Right renal cortex interstitium (tissue), 3 donors: ENCODE measurements at places on chromosomes 13 and 19.

DNA sequence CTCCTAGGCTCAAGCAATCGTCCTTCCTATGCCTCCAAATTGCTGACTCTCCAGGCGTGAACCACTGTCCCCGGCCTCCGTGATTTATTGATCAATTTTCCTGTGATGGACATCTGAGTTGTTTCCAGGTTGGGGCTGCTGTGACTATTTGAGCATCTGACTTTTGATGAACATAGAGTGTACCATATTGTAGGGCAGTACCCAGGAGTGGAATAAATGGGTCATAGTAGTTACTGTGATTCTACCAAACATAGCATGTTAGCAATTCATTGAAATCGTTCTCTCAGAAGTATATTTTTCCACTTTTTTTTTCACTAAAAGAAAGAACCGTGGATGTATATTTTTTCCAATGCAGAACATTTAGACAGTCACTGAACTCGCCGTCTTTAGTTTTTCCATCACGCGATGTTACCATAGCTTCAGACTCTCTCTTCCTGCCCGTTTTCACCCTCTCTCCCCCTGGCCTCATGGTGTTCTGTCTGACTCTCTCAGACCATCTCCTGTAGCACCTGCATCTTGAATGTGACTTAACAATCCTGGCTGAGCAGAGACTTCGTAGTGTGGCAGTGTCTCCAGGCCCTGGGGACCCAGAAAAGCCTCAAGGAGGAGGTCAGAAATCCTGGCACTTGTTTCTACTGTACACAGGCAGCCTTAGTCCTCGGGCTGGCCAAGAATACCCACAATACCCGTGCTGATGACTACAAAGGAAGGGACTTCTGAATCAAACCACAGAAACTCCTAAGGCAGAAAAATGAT is 3.2 kb upstream of the RASGRP4 start:
- no peak for DNase-seq

DNA sequence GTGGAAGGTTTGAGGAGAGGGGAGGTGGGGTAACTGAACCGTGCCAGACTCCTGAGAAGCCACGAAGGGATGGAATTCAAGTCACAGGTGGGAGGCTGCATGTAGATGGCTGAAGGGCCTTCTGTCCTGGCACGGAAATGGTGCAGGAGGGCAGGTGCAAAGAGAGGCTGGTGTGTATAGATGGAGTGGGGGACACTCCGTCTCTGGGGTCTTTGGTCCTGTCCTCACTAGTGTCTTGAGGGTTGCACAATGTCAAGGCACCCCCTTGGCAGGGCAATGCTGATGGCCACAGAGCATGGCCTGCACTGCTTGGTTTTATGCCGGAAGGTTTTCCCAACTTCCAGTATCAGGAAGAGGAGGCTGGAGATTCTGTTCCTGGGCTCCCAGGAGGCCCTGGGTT is 82.7 kb upstream of the SIAH3 start:
- DNase-seq: no peak

DNA sequence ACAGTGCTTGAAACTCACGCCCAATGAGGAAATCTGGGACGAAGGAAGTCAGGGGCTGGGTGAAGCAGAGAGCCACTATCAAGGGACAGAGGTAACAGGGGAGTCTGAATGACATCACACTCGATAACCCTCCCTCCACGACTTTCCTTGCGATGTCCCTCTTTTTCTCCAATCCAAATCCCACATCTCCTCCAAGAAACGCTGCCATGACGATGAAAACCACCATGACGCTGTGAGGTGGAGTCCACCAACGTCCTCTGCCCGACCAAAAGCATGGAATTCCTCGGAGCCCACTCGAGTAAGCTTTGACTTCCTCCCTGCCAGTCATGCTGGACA is 967 bp downstream of the REXO1 start:
- DNase-seq: no peak

DNA sequence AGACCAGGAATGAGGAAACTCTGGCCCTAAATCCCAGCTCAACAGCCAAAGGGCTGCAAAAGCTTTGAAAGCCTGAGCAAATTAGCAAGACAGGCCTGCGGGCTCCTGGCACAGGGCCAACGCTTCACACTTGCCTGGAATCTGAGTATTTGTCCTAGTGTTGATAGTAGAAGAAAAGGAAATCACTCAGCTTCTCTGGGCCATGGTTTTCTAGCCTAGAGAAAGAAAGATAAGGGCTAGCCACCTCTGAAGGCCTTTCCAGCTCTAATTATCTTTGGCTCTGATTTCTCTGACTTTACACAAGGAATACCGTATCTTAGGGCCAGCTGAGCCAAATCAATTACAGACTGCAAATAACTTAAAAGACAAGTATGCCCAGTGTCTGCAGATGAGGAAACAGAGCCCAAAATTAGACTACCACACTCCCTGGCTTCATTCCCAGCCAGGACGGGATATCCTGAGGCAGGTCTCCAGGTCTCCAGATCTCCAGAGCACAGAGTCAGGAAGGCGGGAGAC is 69.6 kb downstream of the STK24 start:
- DNase-seq: no peak

DNA sequence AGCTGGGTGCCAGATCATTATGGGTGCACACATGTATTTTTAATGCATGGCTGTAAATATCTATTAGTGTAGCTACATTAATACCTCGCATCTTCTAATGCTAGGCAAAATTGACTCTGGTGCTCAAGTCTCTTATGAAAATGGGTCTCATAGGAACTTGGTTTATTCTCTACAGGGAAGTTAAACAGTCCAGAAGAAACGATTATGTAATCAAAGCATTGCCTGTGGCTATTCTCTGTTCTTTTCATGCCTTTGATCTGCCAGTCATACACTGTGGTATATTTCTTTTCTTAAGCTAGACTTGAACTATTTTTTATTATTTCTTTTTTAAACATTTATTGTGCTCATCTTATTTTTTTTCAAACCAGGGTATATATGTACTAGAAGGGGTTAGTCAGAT is 1015.0 kb downstream of the SLITRK1 start:
- DNase-seq: no peak

DNA sequence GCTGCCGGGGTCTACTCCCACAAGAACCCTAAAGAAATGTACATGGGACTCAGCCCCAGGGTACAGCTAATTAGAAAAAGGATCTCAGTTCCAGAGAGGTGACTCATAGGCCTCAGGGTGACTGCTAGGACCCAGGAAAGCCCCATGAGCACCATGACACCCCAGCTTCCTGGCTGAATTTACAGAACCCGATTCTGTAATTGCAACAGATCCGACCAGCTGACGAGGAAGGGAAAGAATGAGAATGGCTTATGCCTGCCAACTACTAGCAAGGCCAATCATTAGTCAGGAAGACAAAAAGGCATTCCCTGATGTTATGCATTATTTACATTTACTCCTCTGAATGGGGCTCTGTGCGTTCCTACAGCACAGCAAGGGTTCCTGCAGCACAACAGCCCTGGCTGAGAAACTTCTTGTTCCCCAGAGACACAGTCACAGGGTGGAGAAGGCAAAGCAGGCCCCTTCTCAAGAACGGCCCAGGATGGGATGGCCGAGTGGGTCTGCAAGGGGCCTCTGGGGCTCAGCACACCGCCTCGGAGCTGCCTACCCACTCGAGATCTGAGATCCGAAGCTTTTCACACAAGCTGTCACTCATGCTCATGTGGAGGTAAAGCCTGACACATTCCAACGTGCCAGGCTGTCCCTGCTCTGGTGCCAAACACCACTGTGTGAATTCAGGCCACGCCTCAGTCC is 27.2 kb downstream of the PBX4 start:
- DNase-seq: no peak
